NCI-H1417 (cell line): ENCODE measurements at places on chromosomes 13 and 19.
A peak's percentile ranks its signal among the peaks of the same experiment; 100 is the strongest.

- DNase-seq: no peak
Observed at GRCh38 chr19:54100561-54100960, at the start of gene OSCAR. TSS of gene OSCAR (minus strand) at chr19:54100803. CDS start at chr19:54100792, 11 bp downstream.

- no peak for DNase-seq
Observed at GRCh38 chr19:45763691-45764294, 5.3 kb downstream of the SIX5 start.

GRCh38 chr19:3057275-3057714 lies 5.0 kb downstream of the TLE5 start:
- peak; percentile 57 for DNase-seq

DNA sequence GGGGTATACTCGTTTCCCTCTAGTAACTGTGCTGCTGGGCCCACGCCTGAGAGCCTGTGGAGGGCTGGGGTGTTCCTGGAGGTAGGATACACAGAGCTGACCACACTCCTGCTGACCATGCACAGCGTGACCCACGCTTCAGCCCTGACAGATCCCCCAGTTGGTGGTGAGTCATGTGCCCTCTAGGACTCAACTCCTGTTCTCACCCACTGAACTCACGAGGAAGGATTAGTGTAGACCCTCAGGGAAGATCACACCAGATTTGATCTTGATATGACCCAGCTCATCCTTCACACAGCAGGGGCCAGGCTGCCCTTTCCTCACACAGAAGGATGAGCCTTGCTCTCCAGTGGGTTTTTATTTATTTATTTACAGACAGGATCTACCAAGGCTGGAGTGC lies 13.3 kb upstream of the ACP7 start:
- DNase-seq: no peak

GRCh38 chr13:114103801-114104654 lies 28.4 kb downstream of the RASA3 start:
- no peak for DNase-seq

DNA sequence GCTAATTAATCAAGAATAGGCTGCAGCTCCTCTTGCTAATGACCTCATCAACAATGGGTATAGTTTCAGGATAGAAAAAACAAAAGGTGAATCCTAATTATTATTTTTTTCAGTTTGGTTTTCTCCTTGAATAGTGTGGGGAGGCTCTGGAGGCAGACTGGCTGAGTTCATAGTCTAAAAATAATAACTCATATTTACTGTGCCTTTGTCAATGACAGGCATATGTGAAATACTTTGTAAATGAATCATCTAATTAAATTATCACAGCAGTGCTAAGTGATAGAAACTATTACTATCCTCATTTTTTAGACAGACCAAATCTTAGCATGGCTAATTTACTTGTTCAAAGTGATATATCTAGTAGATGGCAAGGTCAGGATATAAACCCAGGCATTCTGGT lies 1261.0 kb upstream of the SLC10A2 start:
- DNase-seq: no peak

GRCh38 chr19:7783991-7784423 lies 21.0 kb downstream of the CLEC4M start:
- DNase-seq: no peak

- peak; percentile 83 for DNase-seq
Observed at GRCh38 chr19:532561-533363, 1.2 kb downstream of the CDC34 start.

- no peak for DNase-seq
Observed at GRCh38 chr19:17370026-17370587, 7.0 kb downstream of the PLVAP start.

- DNase-seq: no peak
Observed at GRCh38 chr13:77874406-77874805, 44.2 kb downstream of the EDNRB start.

DNA sequence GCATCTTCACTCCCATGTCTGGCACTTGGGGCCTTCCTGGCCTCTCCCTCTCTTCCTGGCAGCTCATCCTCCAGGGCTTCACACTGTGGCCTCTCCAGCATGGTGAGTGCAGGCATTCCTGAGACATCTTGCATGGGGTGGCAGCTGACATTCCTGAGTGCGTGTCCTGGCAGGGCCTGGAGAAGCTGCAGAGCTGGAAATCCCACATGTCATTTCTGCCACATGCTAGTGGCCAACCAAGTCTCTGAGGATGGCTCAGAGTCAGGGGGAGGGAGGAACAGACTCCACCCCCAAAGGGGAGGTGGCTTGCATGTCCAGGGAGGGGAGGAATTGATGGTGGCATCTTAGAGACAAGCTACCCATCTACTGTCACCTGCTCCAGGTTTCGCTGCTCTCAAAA lies 41.6 kb upstream of the AMER2 start:
- DNase-seq: no peak

GRCh38 chr13:64845110-64845509 lies 2385.0 kb downstream of the PCDH9 start:
- no peak for DNase-seq

- DNase-seq: no peak
Observed at GRCh38 chr13:31064636-31065035, 97.1 kb downstream of the HSPH1 start.

GRCh38 chr13:33348366-33348765 lies 62.8 kb upstream of the STARD13 start:
- DNase-seq: no peak

- peak; percentile 47 for DNase-seq
Observed at GRCh38 chr13:25110956-25111584, 15.1 kb downstream of the PABPC3 start.

DNA sequence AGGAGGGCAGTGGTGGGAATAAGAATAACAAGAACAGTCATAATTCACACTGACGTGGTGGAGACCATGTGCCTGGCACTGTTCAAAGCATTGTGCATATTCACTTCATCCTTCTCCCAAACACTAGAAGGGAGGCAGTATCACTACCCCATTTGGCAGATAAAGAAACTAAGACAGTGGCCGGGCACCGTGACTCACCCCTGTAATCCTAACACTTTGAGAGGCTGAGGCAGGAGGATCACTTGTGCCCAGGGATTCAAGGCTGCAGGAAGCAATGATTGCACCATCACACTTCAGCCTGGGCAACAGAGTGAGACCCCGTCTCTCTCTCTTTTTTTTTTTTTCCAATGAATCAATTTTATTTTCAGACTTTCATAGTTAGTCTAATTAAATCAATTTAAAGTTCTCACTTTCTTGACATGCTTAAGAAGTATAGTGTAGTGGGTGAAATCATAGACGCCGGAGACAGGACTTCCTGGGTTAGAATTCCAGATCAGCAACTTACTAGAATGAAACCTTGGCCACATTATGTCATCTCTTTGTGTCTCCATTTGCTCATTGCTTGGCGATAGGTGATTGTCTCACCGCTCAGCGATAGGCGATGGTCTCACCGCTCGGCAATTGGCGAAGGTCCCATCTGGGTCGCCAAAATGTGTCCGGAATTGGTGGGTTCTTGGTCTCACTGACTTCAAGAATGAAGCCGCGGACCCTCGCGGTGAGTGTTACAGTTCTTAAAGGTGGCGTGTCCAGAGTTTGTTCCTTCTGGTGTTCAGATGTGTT lies 5.3 kb upstream of the ATG4D start:
- no peak for DNase-seq

DNA sequence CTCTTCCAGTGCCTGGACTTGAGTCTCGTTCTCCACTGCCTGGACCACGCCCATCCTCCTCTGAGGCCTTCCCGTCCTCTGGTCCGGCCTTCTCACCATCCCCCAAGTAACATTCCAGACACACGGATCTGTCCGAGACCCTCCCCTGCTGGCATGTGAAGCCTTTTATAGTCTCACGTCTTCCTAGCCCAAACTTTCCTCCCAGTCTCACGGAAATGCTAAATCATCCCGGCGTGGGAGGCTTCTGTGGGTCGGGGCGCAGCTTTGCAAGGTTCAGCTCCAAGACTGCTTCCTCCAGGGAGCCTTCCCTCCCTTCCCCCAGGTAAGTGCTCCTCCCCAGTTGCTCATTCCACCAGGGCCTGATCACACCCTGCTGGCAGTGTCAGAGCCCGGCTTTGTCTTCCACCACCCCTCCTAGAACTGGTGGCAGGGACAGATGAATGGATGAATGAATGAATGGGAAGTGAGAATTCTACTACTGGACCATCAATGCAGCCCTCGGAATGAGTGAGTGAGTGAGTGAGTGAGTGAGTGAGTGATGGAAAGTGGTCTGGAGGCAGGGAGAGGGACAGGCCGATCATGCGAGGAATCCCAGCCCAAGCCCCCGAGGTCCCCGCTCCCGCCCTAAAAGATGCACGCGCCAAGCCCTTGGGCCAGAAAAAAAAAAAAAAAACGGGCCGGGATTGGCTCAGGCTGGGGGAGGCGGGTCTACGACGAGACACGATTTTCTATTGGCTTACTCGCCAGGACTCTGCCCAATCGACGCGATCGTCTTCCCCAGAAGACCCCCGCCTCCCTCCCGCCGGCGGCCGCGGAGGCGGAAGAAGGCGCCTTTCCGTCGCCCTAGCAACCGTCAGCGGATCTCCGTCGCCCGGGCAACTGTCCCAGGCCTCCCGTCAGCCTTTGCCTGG lies 9.3 kb downstream of the EPHX3 start:
- DNase-seq: peak; percentile 98

DNA sequence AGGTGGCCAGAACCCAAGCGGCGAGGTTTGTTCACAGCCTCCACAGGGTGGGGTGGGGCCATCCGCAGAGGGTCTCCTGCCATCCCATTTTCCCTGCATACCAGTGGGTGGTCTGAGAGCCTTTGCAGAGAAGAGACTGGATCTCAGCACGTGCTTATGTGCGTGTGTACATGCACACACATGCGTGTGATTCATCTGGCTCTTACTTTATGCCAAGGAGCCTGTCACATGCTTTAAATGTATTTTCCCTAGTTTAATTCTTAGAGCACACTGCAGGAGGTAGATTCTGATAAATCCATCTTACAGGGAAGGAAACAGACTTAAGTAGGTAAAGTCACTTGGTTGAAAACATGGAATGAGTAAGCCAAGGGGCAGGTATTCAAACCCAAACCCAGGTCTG lies 47.1 kb downstream of the CAPN12 start:
- DNase-seq: no peak
